Renal pelvis (tissue), 12 donors: ENCODE measurements at places on chromosomes 16 and 17. TPM values are rescaled to one million over a fixed set of nuclear protein-coding genes. Genes with fewer than 3 reads are reported as not detected.

KRT20 gene
- 0.17 TPM for polyA plus RNA-seq

TLK2 gene
- polyA plus RNA-seq, result 72.3 TPM

EVPLL gene
- polyA plus RNA-seq, result 1.2 TPM

ATF7IP2 gene
- polyA plus RNA-seq, result 25.4 TPM

KRTAP4-5 gene
- not detected for polyA plus RNA-seq

TBC1D3 gene
- polyA plus RNA-seq, result not detected

DNAH9 gene
- 4.5 TPM for polyA plus RNA-seq

NLRP1 gene
- 45.1 TPM for polyA plus RNA-seq

HDAC5 gene
- polyA plus RNA-seq, result 57.4 TPM

DNA sequence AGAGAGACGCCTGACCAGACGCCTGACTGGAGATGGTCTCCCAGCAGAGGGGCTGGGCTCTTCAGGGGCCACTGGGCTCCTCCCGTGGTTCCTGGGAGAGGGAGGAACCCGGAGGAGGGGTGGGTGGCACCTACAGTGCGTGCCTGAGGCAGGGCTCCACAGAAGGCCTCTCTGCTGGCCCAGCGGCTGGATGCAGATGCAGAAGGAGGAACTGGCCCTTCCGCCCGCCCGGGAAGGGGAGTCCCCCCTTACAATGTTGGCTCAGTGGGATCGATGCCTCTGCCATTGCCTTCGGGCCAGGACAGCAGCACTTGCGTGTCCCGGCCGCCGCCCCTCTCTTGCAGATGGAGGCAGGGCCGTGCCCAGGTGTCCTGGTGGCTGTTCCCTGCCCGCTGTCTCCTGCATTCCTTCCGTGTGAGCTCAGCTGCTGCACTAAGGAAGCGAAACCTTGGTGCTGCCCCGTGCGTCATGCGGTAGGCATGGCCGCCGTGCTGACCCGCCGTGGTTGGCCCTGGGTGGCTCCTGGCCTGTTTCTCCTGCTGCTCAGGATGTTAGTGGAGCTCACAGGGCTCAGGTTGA, 15.1 kb downstream of the BAIAP2 start:
- DNase-seq, result no peak

DNA sequence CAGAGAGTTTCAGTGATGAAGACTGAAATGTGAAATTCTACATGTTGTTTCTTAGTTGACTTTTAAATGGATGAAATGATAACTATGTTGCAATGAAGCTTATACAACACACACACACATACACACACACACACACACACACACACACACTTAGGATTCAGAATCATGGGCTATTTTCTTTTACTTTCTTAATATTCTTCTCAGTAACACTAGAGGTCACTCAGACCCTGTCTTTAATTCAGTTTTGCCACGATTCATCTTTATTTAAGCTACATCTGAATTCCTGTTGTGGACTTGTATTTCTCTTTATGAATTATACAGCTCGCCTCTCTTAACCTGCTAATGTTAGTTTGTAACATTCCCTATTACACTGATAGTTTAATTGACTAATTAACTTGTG, 109.6 kb upstream of the GOT2 start:
- DNase-seq, result peak; percentile 33

GRCh38 chr16:66311306-66311705, 55.2 kb upstream of the CDH5 start:
- DNase-seq, result no peak

GRCh38 chr16:53262645-53263044, 171.6 kb upstream of the RBL2 start:
- DNase-seq, result no peak

DNA sequence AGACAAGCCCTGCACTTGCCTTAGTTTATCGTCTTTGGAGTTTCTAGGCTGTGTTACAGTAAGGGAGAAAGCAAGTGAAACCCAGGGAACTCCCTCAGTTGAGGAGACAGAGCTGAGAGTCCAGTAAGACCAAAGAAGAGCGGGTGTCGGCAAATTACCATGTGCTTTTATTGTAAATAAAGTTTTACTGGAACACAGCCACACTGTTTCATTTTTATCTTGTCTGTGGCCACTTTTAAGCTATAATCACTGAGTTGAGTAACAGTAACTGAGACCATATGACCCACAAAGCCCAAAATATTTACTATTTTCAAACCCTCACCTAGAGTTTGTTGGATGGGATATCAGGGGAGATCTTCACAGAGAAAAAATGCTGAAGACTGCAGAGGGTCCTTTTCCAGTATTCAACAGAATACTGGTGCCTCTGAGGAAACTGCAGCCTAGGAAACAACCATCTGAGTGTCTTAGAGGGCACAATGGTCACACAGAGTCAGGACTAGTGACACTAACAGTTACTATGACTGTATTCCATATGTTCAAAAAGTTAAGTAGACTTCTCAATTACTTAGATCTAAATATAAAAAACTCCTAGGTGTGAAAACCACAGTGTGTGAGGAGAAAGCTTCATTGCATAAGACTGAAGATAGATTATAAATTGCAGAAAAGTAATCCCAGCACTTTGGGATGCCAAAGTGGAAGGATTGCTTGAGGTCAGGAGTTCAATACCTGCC, 351.1 kb upstream of the TBX2 start:
- no peak for DNase-seq

- no peak for DNase-seq
Observed at GRCh38 chr17:49959183-49959935, 9.6 kb upstream of the DLX4 start.

- no peak for DNase-seq
Observed at GRCh38 chr17:81803728-81804558, at the start of gene GCGR. Gene GCGR (plus strand): TSS chr17:81804150. CDS start chr17:81809019, 4,869 bp downstream.

GRCh38 chr16:13517841-13518240, 402.1 kb upstream of the ERCC4 start:
- no peak for DNase-seq

DNA sequence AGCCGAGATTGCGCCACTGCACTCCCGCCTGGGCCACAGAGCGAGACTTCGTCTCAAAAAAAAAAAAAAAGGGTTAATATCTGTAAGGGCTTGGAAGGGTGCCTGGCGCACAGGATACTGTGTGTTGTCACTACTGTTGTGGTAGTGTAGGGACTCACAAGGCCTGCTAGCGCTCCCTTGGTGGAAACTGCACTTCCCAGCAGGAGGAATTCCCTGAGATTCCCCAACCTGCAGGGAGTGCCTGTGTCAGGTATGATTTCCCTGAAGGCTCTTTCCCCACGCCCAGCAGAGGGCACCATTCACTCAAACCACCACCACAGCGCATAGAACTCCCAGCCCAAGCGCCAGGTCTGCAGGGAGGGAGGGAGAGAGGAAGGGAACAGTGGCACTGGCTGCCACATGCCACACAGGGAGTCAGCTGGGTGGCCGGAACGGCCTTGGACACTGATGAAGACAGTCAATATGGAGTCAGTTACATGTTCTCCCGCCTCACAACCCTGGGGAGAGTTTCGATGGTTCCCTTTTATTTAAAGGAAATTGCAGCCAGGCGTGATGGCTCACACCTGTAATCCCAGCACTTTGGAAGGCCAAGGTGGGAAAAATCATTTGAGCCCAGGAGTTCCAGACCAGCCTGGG, 32.7 kb upstream of the CDH1 start:
- DNase-seq, result peak; percentile 73

- DNase-seq, result no peak
Observed at GRCh38 chr17:3796110-3796821, 4.7 kb downstream of the ITGAE start.

GRCh38 chr17:7203391-7203790, 16.2 kb downstream of the DLG4 start:
- DNase-seq, result no peak

GRCh38 chr16:75559564-75560372, 3.7 kb upstream of the TMEM231 start:
- DNase-seq, result no peak

- DNase-seq, result no peak
Observed at GRCh38 chr16:50188619-50189136, 35.6 kb downstream of the TENT4B start.
